Testis (tissue), 5 donors: ENCODE measurements at places on chromosomes 5 and 9. TPM values are rescaled to one million over a fixed set of nuclear protein-coding genes. Genes with fewer than 3 reads are reported as not detected.

INSL4 gene
- 0.16 TPM for total RNA-seq

DIPK1B gene
- 36.2 TPM for total RNA-seq

IL4 gene
- total RNA-seq = not detected

- no peaks in the 10 kb centered on the region for H3K36me3 ChIP-seq
- H3K27me3 ChIP-seq = no peaks in the 10 kb centered on the region
- no peaks in the 10 kb centered on the region for H3K4me1 ChIP-seq
These were observed 20.0 kb downstream of the ANKRD33B start for GRCh38 chr5:10583663-10584572.

DNA sequence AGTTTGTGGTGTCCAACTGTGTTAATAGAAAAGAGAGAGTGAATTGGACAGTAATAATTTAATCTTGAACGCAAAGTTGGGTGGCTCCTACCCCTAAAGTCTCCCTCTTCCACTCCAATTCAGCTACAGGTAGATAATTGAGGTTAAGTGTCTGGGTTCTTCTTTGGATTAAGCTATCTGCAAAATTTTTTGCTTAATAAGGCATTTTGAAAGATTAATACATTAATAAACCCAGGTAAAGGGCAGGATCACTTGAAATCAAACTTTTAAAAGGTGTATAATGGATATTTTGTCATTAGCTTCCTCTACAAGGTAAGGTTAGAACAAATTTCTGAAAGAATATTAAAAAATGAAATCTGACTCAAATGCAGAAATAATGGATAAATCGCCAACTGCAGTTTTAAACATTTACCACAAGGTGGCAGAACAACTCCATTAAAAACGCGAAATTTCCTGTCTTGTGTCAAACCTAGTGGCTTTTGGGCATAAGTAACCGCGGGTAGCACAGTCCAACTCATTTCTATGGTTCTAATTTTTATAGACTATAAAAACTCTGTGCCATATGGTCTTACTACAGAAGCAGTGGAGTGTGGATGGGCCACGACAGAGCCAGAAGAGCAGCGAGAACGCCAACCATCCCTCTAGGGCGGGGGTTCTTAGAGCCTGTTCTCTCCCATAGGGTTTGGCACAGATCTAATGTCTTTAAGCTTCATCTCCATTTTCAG lies 276.5 kb downstream of the ARHGEF28 start:
- no peak overlapping the region for H3K27ac ChIP-seq
- H3K4me1 ChIP-seq = no peaks in the 10 kb centered on the region
- H3K36me3 ChIP-seq = no peaks in the 10 kb centered on the region
- H3K27me3 ChIP-seq = no peaks in the 10 kb centered on the region

GRCh38 chr5:168172760-168173223 lies 118.7 kb upstream of the WWC1 start:
- no peaks in the 10 kb centered on the region for H3K27me3 ChIP-seq
- H3K27ac ChIP-seq = no peak overlapping the region
- no peak overlapping the region for H3K4me3 ChIP-seq

SPIN1 gene
- 119 TPM for total RNA-seq

OBP2B gene
- 53.0 TPM for total RNA-seq

- H3K27me3 ChIP-seq = no peaks in the 10 kb centered on the region
- no peak overlapping the region for H3K27ac ChIP-seq
- DNase-seq = no peak
- no peaks in the 10 kb centered on the region for H3K4me1 ChIP-seq
These were observed 248.8 kb downstream of the ISL1 start for GRCh38 chr5:51632027-51632426.

ALDH1A1 gene
- total RNA-seq = 474 TPM

- no peaks in the 10 kb centered on the region for H3K27me3 ChIP-seq
- no peaks in the 10 kb centered on the region for H3K4me1 ChIP-seq
- H3K36me3 ChIP-seq = no peaks in the 10 kb centered on the region
- H3K4me3 ChIP-seq = no peak overlapping the region
- no peak for DNase-seq
These were observed 41.6 kb downstream of the XRCC4 start for GRCh38 chr5:83118976-83119375.
